Sigmoid colon (tissue), 7 donors: ENCODE measurements at places on chromosomes 5 and 9.

DNA sequence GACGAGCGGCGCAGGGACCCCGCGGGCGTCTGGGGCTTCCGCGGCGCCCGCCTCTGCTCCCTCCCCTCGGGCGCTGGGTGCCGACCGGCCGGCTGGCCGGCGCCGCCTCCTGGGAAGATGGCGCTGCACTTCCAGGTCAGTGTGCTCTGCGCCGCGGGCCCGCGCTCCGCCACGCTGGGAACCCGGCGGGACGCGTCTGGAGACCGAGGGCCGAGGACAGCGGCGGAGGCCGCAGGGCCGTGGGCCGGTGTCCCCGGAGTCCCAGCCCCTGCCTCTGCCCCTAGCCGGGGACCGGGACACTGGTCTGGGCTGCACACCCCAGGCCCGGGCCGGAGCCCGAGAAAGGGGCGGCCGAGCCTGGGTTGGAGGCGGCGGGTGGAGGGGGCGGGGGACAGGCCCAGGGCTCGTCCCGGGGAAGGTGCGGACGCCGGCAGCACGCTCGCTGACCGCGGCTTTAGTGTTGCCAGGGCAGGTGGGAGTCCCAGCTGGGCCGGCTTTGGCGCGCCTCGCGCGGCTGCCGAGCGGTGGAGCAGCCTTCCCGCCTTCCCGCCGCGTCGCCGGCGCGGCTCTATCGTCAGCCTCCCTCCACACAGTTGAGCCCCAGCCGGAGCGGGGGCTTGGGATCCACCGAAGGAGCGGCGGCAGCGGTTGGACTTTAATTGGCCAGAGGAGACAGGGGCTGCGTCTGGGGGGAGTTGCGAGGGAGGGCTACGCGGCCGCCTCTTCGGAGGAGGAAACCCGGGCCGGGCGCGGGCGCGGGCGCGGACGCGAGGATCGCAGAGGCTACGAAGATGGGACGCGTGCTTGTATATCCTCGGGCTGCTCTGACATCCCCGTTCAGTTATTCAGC, at the start of gene RANBP17:
TSS of gene RANBP17 (plus strand) at position 102 of the 850 bp plus-strand sequence.
- DNase-seq: peak; percentile 63

GRCh38 chr9:21524099-21524830, 42.2 kb upstream of the IFNE start:
- no peak for DNase-seq

DNA sequence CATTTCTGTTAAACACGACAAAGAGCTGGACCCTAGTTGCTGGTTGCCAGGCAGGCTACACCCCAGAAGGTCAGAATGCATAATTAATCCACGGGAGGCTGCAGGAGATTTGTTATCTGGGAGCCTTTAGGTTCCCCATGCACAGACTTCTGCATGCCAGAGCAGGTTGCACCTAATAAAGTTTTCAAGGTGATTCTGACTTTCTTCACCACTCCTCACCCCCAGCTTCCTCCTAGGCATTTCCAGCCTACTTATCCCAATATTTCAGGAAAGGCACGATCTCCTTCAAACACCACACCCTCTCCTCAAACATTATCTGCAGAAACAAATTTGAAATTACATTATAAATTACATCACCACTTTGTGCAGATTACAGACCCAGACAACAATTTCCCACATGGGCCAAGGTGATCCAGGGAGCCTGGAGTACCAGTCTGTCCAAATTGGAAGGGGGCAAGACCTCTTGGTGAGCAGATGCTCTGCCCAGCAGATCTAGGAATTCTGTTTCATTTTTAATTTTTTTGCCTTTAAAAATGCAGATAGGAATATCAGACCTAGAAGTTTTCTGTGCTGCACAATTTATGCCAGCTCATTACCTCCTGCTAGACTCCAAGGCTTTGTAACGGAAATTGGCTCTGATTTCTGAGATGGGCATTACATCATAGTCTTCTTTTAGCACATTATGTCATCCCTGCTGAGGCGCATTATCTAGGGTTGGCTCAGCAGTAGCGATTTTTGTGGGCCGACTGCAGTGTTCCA, 363.4 kb upstream of the SLC30A5 start:
- DNase-seq: no peak

GRCh38 chr9:79693750-79694149, 122.0 kb downstream of the TLE4 start:
- DNase-seq: no peak

DNA sequence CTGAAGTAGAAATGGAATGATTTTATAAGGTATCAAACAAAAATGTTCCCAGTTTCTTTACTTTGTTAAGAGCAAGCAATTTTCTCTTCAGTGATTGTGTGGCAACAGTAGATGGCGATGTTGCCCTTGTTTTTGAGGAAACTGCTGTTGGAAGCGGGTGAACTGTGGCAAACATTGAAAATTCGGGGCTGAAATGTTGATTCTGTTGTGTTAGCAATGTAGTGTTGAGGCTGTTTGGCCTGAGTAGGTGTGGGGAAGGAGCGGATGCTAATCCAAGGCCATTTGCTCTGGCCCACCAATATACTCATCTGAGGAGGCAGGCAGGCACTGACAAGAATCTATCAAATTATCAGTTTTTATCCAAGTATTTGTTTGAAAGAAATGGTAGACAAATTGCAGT, 129.8 kb downstream of the SLC12A2 start:
- no peak for DNase-seq

- DNase-seq: no peak
Measured at GRCh38 chr9:96818533-96818932, 35.8 kb downstream of the ZNF782 start.

GRCh38 chr5:132258102-132259068, 889 bp downstream of the PDLIM4 start:
- peak; percentile 85 for DNase-seq

- DNase-seq: no peak
Measured at GRCh38 chr9:35257986-35258659, 96.3 kb downstream of the UNC13B start.

DNA sequence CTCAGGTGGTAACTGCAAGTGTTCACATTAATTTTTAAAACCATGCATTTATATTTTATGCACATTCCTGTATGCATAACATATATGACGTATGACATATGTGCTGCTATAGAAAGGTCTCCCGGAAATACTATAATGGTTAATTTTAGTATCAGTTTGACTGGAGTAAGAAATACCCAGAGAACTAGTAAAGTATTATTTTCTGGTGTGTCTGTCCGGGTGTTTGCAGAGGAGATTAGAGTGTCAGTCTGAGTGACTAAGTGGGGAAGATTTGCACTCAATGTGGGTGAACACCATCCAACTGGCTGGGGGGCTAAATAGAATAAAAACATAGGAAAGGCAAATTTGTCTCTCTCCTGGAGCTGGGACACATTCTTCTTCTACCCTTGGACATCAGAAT, 26.9 kb downstream of the UIMC1 start:
- no peak for DNase-seq

GRCh38 chr5:13945271-13945670, 783 bp upstream of the DNAH5 start:
- no peak for DNase-seq

DNA sequence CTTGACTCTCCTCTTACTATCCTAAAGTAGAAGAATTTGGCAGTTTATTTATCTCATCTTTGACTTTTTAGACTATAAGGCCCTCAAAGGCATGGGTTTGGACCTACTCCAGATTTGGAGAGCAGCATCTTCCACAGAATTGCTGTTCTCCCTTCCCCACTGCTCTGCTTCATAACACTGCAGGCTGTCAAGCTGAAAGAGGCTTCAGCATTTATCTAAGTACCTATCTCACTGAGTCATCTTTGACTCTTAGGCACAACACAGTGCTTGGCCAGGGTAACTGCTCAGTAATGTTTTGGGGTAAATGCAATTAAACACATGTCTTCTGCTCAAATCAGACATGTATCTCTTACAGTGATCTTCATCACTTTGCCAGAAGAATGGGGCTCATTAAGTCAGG, 60.6 kb downstream of the GRIN3A start:
- no peak for DNase-seq

- DNase-seq: no peak
Measured at GRCh38 chr5:159601216-159601615, 270.9 kb upstream of the IL12B start.

DNA sequence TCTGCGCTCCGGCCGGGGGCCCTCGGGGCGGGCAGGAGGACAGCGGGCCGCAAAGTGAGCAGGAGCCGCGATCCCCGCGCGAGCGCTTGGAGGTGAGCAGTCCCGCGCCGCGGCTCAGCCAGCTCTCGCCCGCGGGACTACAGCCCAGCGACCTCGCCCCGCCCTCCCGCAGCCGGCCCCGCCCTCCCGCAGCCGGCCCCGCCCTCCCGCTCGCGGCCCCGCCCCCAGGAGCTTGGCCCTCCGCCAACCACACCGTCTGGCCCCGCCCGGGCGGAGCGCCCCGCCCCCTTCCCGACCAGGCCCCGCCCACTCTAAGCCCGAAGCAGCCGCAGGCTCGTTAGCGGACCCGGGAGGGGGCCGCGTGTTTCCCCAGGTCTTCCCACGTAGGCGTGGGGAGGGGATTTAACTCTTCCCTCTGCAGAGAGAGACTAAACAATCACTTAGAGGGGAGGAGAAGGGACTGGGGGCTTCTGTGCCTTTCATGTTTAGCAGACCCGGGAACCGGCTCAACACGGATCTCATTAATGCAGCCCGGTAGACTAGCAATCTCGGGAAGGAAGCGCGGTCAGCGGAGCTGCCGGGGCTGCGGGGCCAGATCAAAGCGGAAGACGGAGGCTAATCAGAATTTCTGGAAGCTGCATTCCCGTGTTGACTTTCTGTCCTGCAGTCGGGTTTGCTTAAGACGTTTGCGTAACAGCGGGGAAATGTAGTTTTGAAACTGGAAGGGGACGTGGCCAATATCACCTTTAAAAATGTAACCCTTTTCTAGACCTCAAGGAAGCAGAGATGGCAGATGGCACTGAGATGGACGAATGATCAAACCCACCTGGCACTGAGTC, at the start of gene MYO10:
TSS of gene MYO10 (minus strand) at position 139 of the 839 bp plus-strand sequence. CDS start 480 bp downstream, outside the sequence.
- DNase-seq: peak; percentile 86
